ENCODE measurements at places on chromosomes 6 and 20.

DNA sequence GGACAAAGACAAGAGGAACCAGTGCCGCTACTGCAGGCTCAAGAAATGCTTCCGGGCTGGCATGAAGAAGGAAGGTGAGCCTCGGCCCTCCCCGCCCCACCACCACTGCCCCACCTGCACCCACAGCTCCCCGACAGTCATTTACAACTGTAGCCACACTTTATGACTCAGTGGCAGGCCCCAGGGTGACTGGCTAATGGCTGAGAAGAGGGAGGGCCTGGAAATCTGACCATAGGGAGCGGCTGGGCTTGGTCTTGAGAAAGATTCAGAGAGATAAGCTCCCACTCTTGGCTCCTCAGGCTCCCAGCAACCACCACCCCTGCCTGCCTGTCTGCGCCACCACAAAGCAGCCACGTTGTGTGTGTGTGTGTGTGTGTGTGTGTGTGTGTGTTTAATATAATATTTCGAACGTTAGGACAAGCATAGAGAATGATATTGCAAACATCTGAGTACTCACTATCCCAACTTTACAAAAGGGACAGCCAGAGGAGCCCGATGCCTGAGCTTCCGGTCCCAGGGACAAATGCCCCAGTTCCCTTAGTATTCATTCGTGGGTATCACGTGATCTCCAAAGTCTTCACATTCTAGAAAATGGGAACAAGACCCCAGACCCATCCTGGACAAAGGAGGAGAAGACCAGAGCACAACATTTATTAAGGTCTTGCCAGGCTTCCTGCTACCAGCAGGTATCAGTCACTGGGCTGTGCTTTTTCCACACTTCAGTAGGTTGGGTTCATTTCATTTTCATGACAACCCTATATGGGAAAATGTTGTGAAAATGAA, 52.1 kb downstream of the HNF4A start:
- DNase-seq = no peak

DNA sequence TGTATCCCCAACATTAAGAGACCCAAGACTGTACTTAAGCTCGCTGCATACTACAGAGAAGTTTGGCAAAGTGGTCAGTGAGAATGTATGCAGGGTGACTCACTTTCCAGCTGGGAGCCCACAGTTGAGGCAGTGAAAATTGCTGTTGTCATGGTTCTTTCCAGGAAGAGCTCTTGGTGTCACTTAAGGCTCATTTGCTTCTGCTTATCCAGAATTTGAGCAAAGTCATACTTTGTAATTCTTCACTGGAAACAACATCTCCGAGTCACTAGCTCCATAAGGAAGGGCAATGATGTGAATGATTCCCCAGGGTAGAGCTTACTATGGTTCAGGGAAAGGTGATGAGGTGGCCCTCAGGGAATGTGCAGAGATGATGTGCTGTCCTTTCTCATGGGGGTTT, 65.4 kb upstream of the FBXL4 start:
- peak; percentile 88 for DNase-seq

- DNase-seq = no peak
Measured at GRCh38 chr20:63090682-63091571, 84.2 kb upstream of the BHLHE23 start.

GRCh38 chr6:106974336-106974998, at the start of gene CD24:
Gene CD24, minus strand, starts transcription at chr6:106974729. Its CDS starts 83 bp downstream, at chr6:106974646.
- no peak for DNase-seq

- no peak for DNase-seq
Measured at GRCh38 chr6:98539741-98540140, 294.6 kb upstream of the POU3F2 start.

GRCh38 chr6:39808346-39808745, 16.2 kb downstream of the DAAM2 start:
- DNase-seq = no peak

DNA sequence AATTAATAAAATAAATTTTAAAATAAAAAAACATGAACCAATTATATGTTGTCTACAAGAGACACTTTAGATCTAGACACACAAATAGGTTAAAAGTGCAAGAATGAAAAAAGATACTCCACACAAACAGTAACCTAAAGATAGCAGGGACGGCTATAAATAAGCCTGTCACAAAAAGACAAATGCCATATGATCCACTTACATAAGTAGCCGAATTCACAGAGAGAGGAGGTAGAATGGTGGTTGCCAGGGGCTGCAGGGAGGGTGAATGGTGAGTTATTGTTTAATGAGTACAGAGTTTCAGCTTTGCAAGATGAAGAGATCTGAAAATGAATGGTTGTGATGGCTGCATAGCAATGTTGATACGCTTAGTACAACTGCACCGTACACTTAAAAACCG, 32.7 kb downstream of the KATNA1 start:
- no peak for DNase-seq

DNA sequence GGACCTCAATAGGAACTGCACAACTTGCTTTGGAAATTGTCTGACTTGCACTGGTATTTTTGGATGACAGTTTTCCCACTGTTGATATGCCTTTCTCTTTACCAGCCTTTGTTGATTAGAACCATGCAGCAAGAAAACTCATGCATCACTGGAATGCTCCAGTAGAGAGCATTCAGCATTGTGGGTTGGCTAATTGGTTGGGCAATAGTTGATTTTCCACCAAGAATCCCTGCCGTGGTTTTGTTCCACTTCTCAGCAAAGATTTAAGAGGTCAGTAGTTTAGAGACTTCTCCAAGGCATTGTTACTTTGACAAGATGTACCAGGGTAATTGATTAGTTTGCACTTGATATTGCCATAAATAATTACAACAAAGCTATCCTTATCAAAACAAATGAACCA, 260.0 kb downstream of the DHX35 start:
- no peak for DNase-seq

- no peak for DNase-seq
Measured at GRCh38 chr6:162157167-162157870, 570.2 kb downstream of the PRKN start.

DNA sequence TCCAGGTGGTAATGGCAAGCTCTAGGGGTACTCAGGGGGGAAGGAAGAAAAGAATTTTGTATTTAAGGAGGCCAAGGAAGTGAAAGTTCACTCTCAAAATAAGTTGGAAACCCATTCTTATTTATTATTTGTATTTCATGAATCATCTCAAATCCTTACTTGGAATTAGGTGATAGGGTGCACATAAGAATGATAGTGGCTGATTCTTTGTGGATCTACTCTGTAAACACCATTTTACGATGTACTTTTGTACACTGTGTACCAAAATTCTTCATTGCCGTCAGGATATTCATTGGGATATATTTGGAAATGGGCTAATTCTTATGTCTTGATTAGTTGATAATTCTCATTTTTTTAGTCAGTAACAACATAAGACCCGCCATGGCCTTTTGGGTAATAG, 179.5 kb upstream of the LAMP5 start:
- no peak for DNase-seq

- DNase-seq = no peak
Measured at GRCh38 chr20:61760321-61760720, 305.4 kb downstream of the TAF4 start.

DNA sequence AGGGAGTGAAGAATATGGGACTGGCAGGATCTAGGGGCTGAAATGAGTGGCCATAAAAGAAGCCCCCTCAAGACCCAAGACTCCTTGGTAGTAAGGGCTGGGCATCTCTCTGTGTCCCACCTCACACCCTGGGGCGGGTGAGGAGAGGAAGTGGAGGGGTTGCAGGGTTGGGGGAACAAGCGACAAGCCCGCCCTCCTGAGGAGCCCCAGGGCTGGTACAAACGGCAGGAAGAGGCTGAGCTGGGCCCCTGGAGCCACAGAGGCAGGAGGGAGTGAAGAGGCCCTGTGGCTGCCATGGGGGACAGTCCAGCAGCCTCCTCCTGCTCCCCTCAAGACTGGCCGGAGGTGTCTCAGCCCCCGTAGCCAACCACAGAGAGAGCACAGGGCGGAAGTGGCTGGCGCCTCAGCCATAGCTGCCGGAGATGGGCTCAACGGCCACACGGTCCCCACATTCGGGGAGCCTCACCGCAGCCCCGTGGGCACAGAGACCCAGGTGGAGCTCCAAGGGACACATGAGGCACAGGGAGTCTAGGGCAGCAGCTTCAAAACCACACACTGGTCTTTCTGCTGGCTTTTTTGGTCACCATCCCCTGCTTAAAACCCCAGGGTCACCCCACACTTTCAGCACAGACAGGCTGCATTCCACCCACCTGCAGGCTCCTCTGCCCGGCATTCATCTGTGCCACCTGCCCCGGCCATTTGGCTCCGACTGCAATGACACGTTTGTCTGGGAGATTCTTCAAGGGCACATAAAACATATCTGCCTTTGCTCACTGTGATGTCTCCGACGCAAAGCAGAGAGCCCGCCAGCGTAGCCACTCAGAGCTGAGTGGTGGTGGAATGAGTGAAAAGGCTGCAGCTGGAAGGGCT, 524 bp downstream of the C20orf203 start:
- DNase-seq = no peak

DNA sequence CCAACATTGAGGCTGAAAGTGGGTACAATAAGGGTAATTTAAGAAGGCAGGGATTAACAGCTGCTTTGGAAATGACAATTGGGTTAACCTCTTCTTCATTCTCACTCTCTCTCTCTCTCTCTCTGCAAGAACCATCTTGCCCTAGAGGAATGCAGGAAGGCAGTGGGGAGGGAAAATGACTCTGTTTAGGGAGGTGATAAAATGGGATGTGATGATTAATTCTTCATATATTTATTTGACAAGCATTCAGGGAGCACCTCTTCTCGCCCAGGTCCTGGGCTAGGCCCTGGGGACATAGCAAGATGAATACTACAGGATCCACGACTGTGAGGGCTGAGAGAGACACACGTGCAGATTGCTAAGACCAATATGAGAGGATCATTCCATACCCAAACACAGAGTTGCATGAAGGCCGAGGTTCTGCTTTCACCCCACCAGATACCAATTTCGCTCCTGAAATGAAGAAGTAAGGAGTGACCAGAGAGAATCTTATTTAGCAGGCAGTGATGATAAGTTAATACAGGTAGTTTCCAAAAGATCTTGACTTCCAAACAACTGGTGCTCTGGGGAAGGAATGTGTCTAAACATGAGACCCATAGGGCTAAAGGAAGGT, 13.3 kb upstream of the PTPN1 start:
- no peak for DNase-seq

DNA sequence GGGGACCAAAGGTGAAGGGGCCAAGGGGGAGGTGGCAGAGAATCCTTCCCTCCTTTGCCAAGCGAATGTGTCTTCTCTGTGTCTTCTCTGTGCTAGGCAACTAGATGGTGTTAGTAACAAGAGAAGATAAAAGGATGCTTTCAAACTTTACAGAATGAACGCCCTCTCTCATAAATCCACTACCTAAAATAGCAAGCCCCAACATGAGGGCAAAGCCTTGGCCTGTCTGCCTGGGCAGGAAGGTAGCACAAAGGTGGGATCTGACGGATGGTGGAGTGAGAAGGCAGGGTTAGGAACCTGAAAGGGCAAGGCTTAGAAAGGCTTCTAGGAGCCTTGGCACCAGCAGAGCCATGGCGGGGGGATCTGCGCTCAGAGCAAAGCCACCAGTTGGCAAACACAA, 13.6 kb upstream of the TGM3 start:
- no peak for DNase-seq

GRCh38 chr6:134073161-134073560, 20.7 kb upstream of the SLC2A12 start:
- DNase-seq = no peak

- peak; percentile 13 for DNase-seq
Measured at GRCh38 chr6:43334466-43335095, 26.0 kb upstream of the CRIP3 start.

DNA sequence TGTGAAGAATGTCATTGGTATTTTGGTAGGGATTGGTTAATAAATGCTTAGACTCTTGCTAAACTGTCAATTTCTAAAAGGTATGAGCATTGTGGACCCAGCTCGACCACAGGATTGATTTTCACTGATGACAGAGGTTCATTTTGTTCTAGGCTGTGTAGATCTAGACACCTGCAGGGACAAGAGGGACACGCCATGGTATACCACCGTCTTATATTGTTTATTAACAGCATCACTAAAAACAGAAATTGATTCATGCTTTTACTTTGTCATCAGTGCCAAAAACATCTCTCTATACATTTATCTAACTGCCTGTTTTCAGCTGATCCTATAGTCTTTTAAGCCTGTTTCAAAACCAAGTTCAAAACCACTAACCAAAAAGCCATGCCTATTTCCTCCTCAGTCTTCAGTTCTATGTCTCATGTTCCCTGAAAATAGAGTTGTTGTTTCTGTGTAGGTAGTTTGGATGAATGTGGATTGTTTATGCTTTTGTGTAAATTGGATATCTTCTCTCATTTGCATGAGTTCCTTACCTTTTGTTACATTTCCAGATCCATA, 109.8 kb downstream of the JAG1 start:
- DNase-seq = no peak

GRCh38 chr6:142946924-142947713, 2.1 kb upstream of the HIVEP2 start:
- DNase-seq = no peak

- DNase-seq = no peak
Measured at GRCh38 chr6:169024047-169024660, 229.5 kb downstream of the THBS2 start.

DNA sequence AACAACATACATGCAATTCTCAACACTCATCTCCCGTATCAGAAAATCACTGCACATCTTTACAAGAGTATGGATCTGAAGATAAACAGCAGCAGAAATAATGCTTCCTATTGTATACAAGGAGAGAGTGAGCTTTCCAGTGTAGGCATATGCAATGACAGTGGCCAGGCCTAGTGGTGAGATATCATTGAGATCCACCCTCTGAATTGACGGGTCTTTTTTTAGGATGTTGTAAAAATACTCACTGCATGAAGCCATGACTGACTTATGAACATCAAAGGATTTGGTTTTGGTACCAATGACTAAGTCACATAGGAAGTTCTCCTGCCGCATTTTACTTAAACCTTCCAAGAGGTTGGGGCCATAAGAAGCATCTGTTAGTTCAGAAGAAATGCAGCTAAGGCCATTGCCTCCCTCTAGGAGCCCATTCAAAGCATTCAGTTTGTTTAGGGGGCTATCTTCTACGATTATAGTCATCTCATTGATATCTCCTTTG, 10.8 kb downstream of the KLHL31 start:
- no peak for DNase-seq

- DNase-seq = no peak
Measured at GRCh38 chr6:168815229-168815628, 374.2 kb downstream of the SMOC2 start.

DNA sequence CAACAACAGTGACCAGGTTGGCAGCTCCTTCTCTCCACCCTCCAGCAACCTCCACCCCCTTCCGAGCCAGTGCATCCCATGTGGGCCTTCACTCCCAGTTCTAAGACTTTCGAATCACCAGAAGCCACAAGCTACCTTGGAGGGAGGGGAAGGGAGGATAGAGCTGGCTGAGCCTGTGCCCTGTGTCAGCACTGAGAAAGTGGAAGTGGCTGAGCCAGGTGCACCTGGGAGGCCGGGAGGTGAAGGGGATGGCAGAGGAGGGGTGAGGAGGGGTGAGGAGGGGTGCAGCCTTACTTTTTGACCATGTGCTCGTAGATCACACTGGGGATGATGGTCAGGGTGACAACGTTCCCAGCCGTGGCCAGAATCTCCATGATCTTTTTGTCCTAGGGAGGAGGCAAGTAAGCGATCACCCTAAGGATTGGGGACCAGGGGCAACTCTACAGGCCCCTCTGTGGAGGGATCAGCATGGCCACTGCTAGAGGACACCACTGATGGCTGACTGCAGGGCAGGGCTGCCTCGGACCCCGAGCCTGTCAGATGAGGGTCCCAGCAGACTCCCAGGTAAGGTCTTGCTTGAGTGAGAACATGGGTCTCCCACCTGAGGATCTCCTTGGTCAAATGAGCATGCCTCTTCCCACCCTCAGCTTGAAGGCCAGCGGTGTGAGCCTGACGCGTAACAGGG, 18.3 kb downstream of the SDCBP2 start:
- no peak for DNase-seq

GRCh38 chr6:13299403-13299821, 28.9 kb downstream of the TBC1D7 start:
- DNase-seq = no peak

GRCh38 chr6:149995235-149995750, 30.0 kb downstream of the RAET1L start:
- no peak for DNase-seq

Measured in skeletal muscle cell (primary cell).